Uterine smooth muscle cell (primary cell): ENCODE measurements at places on chromosomes 3 and 15. TPM values are rescaled to one million over a fixed set of nuclear protein-coding genes. Genes with fewer than 3 reads are reported as not detected.

The ZNF774 gene
- total RNA-seq: 1.1 and 2.5 TPM in 2 replicates

The CACNA2D2 gene
- total RNA-seq: under 0.01 TPM in 2 replicates

The DZIP1L gene
- 38.3 and 40.7 TPM in 2 replicates for total RNA-seq

The TRH gene
- total RNA-seq: not detected in 2 replicates

The C3orf18 gene
- 12.9 and 20.2 TPM in 2 replicates for total RNA-seq

The ZMYND10 gene
- total RNA-seq: 1.2 and 2.3 TPM in 2 replicates

The DCP1A gene
- 9.4 and 12.4 TPM in 2 replicates for total RNA-seq

The SPESP1 gene
- total RNA-seq: 1.2 and 3.2 TPM in 2 replicates

The TMCO5A gene
- under 0.01 TPM in 1 of 2 replicates, not detected in the other for total RNA-seq

The SH2D7 gene
- not detected in 2 replicates for total RNA-seq

The AADACL2 gene
- not detected in 2 replicates for total RNA-seq

The GPR149 gene
- not detected in 2 replicates for total RNA-seq

The CKMT1A gene
- not detected in 2 replicates for total RNA-seq

The HHLA2 gene
- not detected in 2 replicates for total RNA-seq

The NR2E3 gene
- 0.22 and 0.25 TPM in 2 replicates for total RNA-seq

The GOLGB1 gene
- total RNA-seq: 57.1 and 94.1 TPM in 2 replicates
